K562 (cell line): ENCODE measurements at places on chromosomes 6 and 20.

DNA sequence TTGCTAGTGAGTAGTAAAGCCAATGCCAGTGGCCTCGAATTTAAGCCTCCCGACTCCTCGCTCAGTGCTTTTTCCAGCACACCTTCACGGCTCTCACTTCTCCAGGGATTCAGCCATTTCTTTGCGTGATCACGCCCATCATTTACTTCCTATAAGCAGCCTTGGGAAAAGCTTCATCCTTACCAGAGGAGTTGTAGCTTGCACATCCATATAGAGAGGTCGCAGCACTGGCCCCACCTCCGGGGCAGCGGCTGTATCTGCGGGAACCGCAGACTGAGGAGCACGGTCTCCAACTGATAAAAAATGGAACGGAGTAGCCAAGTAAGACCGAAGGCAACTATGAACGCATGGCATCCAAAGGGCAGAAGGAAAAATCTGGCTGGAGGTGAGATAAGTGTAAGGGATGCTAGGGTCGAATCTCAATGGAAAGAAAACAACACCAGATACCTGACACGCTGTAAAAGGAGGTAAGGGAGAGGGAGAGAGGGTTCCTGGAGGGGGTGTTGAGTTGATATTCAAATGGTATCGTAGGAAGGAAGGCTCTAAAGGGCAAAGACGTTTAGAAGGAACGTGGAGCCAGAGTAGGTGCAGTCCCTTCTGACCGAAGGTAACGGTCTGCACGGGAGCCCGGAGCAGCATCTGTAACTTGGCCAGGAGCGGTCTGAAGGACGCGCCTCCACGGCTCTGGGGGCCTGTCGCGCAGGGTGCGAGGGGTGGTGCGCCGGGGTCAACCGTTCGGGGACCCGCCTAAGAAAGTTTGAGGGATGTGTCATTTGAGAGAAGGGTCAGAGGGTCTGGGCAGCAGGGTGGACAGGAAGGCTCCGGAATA lies 640 bp downstream of the NFS1 start:
- DNase-seq: peak; percentile 50

- no peak for DNase-seq
Measured at GRCh38 chr20:32033316-32033715, 18.7 kb upstream of the HCK start.

DNA sequence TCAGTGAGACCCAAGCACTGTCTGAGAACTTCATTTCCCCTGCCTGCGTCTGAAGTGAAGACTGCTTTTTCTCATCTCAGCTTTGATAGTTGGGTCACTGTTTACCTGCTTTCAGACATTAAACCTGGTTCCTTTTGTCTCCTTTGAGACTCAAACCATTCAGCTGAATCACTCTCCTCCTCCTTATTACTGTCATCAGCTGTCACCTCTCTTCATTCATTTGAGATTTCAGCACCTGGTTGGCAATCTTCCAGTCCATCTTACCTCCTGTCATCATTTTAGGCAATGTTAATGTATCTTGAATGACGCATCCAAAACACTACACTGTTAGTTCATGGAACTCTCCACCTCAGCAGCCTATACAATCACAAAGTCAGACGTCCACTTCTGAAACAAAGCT lies 34.3 kb upstream of the SOX4 start:
- DNase-seq: no peak

DNA sequence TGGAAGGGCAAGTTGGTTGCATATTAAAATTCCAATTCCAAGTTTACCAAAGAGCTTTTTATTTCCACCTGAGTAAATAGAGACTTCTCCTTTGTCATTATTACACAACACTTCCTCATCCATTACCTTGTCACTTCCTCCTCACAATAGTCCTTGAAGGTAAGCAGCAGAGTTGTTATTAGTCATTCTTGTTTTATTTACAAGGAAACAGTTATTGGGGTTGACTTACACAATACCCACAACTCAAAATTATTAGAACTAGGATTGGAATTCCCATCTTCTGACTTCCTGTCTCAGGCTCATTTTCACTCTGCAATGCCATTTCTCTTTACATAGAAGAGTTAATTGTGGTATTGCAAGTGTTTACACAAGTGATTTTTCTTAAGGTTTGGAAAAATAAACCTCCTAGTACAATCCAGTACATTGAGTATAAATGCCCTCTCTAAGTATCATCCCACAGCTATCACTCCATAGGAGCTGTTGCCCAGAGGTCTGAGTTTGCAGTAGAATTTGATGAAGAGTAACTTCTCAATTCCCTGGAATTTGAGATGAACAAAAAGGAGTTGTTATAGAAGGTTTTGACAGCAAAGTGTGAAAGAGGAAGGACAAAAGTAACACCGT lies 28.9 kb upstream of the MTRF1L start:
- DNase-seq: no peak

GRCh38 chr20:32681175-32682084 lies 7.7 kb upstream of the C20orf203 start:
- DNase-seq: peak; percentile 91

DNA sequence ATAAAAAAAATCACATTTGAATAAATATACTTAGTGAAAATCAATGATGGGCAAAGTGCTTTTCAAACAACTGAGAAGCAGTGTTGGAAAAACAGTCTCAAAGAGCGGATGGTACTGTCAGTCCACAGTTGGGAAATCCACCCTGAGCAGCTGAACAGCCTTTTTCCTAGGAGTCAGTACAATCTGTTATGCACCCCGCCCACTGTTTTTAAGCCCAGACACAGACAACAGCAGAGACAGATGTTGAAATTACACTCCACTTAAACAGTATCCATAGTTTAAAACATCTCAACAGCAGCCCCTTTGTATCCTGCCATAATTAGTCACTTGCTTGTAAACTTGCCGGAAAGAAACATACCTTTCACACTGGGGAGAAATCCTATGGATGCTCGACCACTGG lies 372 bp downstream of the KIAA0408 start:
- no peak for DNase-seq

DNA sequence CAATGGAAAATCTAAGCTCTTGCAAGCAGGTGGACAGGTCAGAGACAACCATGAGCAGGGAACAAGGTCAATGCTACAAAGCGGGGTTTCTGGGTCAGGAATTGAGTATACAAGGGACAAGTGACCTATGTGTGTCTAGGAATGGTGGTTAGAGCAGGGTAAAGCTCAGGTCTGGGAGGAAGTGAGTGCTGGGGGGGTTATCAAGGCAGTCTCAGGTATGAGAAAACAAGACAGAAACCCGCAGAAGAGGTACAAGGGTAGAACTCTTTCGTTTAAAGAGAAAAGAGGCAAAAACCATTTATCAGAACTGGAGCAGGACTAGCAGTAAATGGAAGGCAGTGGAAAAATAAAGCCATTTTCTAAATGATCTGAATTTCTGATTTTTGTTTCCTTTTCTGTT lies 298.4 kb downstream of the ALDH8A1 start:
- DNase-seq: no peak

- no peak for DNase-seq
Measured at GRCh38 chr6:90290811-90291420, 5.7 kb downstream of the BACH2 start.

- no peak for DNase-seq
Measured at GRCh38 chr6:4282926-4283325, 147.6 kb upstream of the ECI2 start.

DNA sequence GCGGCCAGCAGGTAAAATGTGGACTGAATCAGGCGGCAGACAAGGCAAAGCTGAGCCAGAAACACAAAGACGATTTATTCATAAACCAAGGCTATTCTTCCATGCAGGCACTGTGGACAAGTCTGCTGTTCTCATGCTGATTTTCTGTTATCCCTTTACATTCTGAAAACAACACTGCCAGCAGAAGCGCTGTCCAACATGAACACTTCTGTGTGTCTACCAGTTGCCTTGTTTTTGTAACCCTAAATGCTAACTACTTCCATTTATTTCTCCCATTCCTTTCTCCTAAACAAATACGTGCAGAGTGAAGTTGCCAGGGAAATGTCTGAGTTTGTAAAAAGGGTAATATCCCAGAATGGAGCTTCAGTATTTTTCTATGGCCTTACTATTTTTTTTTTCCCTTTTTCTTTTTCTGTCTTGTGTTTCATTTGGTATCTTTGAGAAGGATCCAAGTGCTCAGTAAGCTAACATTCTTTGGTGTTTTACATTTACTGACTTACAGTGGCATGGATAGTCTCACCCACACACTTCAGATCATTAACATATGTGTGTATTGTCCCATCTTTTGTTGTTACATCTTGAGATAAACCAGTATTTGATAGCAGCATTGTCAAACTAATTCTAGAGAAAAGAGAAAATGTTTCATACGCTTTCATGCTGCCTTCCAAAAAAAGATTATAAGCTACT lies 1308.9 kb upstream of the MAP3K7 start:
- DNase-seq: no peak

DNA sequence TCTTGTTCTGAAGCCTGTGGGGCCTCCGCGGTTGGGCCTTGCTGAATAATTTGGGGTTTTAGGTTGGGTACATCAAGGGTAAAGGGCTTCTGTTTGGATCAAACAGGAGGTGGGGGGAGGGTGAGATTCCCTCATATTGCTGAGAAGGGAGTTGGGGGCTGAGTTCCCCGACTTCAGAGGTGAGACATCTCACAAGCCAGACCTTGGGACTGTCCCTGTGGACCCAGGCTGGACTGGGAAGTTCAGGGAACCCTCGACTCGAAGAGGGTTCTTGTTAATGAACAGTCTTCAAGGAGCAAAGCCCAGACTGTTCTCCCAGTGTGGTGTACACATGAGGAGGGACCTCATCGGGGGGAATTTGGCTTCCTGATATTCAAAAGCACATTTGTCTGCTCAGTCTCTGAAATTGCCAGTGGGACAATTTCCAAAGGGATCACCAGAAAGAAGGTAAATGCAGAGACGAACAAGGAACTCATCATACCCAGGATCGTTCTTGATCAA lies 118.5 kb downstream of the SYCP2 start:
- DNase-seq: no peak

GRCh38 chr6:41306187-41306854 lies 19.8 kb upstream of the TREM1 start:
- DNase-seq: peak; percentile 68

DNA sequence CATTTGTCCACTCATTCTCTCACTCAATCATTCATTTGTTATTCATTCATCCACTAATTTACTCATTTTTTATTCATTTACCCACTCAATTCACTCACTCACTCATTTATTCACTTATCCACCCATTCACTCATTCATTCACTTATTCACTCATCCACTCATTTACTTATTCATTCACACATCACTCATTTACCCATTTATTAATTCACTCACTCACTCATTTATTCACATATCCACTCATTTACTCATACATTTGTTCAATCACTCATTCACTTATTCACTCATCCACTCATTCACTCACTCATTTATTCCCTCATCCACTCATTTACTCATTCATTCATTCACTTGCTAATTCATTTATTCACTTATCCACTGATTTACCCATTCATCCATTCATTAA lies 129.1 kb downstream of the TTLL2 start:
- DNase-seq: no peak

DNA sequence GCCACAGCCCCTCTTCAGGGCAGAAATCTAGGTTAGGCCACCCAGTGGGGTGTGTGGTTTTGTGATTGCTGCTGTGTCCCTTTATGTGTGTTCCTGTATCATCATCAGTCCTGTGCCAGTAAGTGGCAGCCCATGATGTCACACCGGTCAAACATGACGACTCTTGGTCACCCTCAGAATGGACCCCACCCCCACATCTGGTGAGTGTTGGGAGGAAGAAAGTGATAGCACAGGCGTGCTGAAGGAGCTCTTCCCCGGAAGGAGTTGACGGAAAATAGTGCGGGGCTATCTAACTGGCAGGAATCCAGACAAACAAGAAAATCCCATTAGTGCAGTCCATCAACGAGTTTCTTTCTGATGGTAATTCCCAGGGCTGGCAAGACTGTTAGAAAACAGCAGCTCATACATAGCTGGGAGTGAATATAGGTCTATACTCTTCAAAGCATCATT lies 33.4 kb upstream of the IL17A start:
- no peak for DNase-seq

- no peak for DNase-seq
Measured at GRCh38 chr6:140970485-140970884, 1162.2 kb upstream of the GJE1 start.

GRCh38 chr6:53956068-53956711 lies 155.1 kb upstream of the MLIP start:
- peak; percentile 16 for DNase-seq

GRCh38 chr6:93086351-93086750 lies 333.0 kb downstream of the EPHA7 start:
- DNase-seq: no peak

- no peak for DNase-seq
Measured at GRCh38 chr20:49285813-49286494, 8.1 kb upstream of the ZNFX1 start.

DNA sequence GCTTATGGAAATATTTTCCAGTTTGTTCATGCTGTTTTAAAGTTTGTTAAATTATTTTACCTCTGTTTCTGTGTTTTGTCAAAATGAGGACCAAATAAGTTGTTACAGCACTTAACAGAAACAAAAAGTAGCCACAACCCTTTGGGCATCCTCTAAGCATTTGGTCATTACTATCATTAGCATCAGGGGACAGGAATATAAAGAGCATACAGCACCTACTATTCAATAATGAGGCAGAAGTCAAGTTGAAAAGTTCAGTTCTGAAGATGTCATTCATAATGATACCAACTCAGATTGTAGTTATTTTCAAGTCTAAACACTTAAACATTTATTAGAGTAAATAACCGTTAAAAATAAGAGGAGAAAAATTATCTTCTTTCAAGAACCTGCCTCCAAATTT lies 862.3 kb upstream of the FLRT3 start:
- DNase-seq: no peak

DNA sequence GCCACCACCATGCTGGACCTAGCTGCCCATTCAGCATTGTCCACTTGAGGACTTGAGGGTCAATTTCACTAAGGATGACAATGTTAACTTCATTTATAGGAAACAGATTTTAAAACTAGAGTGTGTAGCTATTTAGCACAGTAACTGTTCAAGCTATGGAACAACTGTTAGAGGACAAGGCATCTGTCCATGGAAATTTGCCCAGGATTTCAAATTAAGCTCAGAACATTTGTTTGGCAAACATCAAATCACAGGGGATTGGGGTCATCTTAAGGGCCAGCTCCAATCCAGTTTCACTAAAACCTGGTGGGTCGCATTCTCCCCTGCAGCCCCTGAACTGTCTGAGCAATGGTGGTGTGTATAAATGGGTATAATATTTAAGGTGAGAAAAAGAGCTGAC lies 35.1 kb downstream of the PM20D2 start:
- no peak for DNase-seq
